Activated CD4-positive, alpha-beta T cell treated with anti-CD3 and anti-CD28 coated beads, Interleukin-2, amount 50 U/mL, for 4 hours (primary cell): ENCODE measurements at places on chromosomes 12 and 14.

- DNase-seq = no peak
Measured at GRCh38 chr12:97552410-97553121, 90.0 kb downstream of the RMST start.

DNA sequence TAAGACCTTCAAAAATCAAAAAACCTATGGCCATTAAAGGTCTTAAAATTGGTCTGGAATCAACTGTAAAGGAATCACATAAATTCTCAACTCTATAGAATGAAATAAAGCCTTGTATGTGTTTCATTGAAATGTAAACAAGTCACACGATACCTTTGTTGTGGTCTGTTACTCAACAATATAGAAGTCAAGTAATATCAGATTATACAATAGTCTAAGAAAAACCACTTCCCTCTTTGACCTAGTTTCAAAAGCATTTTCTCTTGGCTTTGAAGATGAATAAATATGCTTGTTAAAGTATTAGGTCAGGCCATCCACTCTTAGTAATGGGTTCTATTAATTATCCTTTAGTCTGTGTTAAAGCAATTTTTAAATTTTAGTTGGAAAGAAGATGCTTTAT lies 79.8 kb upstream of the DIO2 start:
- DNase-seq = no peak

DNA sequence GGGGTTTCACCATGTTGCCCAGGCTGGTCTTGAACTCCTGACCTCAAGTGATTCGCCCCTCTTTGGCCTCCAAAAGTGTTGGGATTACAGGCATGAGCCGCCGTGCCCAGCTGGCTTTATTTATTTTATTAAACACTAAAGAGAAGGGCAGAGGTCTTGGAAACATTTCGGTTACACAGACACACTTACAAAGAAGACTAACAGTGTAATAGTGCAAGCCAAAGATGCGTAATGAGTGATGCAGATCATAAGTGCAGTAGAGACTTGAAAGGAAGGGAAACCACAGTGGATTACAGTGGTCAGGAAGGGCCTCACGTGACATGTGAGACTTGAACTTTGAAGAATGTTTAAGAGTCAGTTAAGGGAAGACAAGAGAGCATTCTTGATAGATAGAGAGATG lies 33.9 kb upstream of the CDK17 start:
- DNase-seq = peak; percentile 45

DNA sequence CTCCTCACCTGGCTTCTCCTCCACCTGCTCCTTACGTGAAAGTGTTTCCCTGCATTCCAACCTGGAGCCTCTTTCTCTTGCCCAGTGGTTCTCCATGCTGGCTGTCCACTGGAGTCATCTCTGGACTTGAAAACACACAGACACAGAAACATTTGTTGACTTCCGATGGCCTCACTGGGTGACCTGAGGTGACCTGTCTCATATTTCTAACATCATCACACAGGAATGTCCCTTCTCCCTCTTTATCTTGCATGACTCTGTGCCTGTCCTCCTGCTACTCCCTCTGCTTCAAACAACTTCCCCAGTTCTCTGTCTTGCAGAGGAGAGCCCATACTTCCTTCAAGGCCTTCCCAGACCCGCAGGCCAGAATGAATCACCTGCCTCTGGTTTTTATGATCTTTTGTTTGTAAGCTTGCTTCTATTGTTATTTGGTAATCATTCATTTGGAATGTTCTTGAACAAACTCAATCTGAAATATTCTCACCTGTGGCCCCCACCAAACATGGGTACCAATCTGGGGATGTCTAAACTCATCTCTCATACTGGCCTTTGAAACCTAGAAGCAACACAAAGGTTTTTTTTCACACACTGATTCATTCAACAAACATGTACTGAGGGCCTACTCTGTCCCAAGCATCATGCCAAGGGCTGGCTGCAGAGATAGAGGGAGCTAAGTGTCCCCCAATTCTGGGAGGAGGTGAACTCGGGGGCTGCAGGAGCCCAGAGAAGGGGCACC lies 9.7 kb upstream of the RIN3 start:
- no peak for DNase-seq

DNA sequence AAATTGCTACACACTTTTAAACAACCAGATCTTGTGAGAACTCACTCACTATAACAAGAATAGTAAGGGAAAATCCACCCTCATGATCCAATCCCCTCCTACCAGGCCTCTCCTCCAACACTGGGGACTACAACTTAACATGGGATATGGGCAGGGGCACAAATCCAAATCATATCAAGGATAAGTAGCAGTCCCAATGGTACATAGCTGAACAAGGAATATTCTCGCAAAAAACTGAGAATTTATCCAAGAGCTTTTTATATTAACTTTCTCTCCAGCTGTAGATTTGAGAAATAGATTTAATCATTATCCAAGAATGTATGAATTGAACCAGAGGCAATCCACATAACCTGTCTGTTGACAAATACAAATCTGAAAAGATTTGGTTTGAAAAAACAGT lies 185.2 kb downstream of the TMTC3 start:
- DNase-seq = no peak

DNA sequence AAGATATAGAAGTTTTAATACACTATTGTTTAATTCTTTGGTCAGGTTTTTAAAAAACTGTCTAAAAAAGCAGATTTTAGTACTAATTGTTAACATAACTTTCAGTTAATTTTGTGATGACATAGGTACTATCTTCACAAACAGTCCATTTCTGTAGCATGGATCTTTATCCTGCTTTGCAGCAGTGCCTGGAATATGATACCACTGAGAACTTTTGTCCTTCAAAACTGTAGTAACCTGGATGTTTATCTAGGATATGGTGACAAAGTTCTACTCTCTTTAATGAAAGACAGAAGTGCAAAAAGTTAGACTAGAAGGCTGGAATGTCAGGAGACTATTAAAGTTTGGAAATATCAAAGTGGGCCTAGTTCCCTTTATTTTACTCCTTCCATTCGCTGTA lies 159.9 kb downstream of the SYNE2 start:
- no peak for DNase-seq

- DNase-seq = no peak
Measured at GRCh38 chr14:64208981-64209380, 85.2 kb downstream of the ESR2 start.

GRCh38 chr12:123056709-123057108 lies 76.2 kb downstream of the ARL6IP4 start:
- DNase-seq = no peak

GRCh38 chr12:5660238-5660637 lies 228.3 kb downstream of the NTF3 start:
- DNase-seq = no peak

GRCh38 chr12:51389302-51389999 lies 1.8 kb downstream of the GALNT6 start:
- DNase-seq = no peak

DNA sequence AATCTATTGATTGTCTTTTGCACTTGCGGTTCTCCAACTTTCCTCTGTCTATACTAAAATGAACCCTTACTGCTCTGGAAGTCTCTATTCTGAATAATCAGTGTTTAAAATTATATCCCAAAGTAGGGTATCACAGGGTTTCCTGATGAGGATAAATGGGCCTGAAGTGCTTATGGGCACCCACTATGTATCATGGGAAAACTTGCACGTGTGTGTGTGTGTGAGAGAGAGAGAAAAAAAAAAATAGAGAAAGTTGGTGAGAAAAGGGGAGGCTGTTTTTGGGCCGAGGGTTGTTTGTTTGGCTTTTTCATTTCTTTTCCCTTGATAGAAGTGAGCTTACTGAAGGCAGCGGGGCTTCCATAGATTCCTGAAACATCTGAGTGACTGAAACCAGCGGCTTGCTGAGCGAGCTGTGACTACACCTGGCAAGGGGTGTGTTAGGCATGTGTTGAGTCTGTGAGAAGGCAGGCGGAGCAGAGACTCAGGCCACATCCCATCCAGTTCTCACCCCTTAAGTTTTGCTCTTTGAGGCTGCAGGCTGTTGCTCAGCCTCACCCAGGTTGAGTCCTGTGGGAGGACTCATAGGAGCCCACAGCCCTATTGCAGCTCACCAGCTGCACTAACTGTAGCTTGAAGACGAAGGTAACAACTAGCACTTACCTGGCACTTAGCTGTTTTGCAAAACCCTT lies 17.2 kb downstream of the PPFIBP1 start:
- no peak for DNase-seq

GRCh38 chr14:75531256-75531655 lies 9.0 kb downstream of the BATF start:
- no peak for DNase-seq

GRCh38 chr14:53778263-53778662 lies 178.4 kb downstream of the BMP4 start:
- DNase-seq = no peak

GRCh38 chr12:12788131-12788530 lies 2.7 kb downstream of the APOLD1 start:
- no peak for DNase-seq

- no peak for DNase-seq
Measured at GRCh38 chr14:57345106-57345505, 45.3 kb upstream of the NAA30 start.

GRCh38 chr12:66199831-66200509 lies 11.0 kb downstream of the IRAK3 start:
- no peak for DNase-seq

- DNase-seq = no peak
Measured at GRCh38 chr12:121893961-121894460, 5.4 kb downstream of the PSMD9 start.

DNA sequence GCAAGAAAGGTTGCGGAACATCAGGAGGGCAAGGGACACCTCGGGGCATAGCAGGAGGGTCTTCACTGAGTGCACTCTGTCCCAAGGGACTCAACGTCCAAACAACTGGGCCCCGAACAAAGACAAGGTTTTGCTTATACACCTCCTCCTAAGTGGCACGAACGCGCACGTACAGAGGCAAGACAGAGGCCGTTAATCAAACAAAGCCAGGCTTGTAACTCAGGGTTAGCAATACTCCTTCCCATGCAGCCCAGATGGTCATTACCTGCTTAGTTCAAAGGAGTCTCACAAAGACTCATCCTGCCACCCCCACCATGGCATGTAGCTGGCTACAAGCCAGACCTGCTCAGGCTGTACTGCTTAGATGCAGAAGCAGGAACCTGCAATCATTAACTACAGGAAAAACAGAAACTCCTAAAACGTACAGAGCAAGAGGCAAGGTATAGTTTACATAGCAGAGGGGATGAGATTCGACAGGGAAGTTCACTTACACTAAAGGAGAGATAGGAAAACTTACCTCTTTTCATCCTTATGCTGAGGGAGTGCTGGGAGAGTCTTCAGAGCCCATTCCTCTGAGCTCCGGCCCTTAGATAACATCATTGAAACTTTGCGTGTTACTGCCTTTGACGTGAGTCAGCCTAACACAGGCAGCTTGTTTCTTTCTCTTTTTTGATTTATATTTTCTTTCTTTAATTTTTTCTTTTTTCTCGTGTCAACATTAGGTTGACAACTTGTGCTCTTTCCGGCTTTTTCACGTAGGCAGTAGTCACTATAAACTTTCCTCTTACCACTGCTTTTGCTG lies 1319.1 kb downstream of the TMEM121 start:
- DNase-seq = peak; percentile 24

GRCh38 chr14:54253195-54253947 lies 143.4 kb upstream of the CDKN3 start:
- DNase-seq = no peak

- DNase-seq = no peak
Measured at GRCh38 chr12:112841906-112842305, 50.4 kb downstream of the RPH3A start.

DNA sequence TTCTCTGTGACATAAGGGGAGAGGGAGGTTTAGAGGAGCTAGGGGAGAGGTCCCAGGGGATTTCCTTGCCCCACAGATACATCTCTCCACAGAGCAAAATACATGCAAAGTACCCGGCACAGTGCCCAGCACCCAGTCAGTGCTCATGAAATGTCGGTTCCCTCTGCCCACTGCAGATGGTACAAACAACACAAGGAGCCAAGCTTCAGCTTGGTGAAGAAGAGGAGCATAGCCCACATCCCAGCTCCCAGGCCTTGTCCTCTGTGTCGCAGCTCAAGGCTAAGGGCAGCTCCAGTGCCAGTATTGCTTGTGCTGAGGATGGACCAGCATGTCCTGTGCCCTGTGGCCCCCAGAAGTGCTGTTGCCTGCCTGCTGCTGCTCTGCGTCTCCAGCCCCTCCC lies 35.0 kb upstream of the FKBP4 start:
- DNase-seq = no peak

GRCh38 chr14:101196051-101196712 lies 292.7 kb upstream of the RTL1 start:
- DNase-seq = no peak

DNA sequence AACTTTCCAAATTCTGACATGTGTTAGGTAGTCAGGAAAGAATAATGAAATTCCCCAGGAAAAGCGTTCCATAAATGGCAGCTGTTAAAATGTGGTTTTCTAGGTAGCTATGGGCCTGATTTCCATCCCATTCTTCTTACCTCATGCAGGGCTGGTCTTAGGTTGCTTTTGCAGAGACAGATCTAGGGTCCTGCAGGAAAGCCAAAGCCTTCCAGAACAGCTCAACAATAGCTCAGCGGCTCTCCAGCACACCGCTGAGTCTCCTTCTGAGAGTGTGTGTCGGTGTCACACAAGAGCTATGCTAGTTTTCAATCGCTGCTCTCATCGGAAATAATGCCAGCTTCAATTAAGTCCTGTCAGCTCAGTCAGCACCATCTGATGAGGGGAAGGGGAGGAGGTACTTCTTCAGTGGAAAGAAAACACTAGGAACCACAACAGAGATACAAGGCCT lies 106.7 kb downstream of the TMEM30B start:
- DNase-seq = no peak

- DNase-seq = no peak
Measured at GRCh38 chr14:74705613-74706500, 7.0 kb downstream of the AREL1 start.

- DNase-seq = no peak
Measured at GRCh38 chr12:128606538-128606937, 217.2 kb downstream of the SLC15A4 start.

GRCh38 chr12:48824112-48824511 lies 5.8 kb downstream of the CACNB3 start:
- DNase-seq = no peak

DNA sequence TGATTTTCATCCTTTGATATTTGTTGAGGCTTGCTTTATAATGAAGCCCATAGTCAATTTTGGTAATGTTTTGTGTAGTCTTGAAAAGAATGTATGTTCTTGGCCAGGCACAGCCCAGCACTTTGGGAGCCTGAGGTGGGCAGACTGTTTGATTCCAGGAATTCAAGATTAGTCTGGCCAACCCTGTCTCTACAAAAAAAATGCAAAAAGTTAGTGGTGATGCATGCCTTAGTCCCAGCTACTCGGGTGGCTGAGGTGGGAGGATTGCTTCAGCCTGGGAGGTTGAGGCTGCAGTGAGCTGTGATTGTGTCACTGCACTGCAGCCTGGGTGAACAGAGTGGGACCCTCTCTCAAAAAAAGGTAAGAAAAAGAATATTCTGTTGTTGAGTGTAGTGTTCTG lies 10.8 kb downstream of the ETNK1 start:
- DNase-seq = no peak

DNA sequence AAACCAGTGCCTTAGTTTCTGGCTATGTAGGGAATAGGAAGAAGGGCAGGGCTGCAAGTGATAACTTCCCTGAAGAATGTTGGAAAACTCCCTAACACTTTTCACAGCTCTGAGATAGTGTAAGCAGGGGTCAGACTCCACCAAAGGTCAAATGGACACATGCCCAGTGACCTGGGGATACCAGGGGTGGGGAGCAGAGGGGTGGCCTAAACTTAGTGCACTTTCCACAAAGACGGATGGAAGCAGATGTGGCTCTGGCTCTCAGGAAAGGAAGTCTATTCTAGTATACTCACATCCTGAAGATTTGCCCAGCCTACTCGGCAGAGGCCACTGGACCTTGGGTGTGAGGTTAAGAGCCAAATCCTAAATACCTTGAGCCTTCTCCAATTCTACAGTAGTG lies 285.8 kb downstream of the NUAK1 start:
- DNase-seq = no peak

GRCh38 chr14:87043667-87044200 lies 949.2 kb downstream of the GALC start:
- DNase-seq = no peak
